ENCODE measurements at places on chromosomes 2 and 18. TPM values are rescaled to one million over a fixed set of nuclear protein-coding genes. Genes with fewer than 3 reads are reported as not detected.

Gene ACVR1C
- 0.05 TPM for total RNA-seq

Gene WDR43
- total RNA-seq: 151 TPM

Gene ECEL1
- not detected for total RNA-seq

Gene CYTIP
- total RNA-seq: not detected

Gene ANKRD36C
- total RNA-seq: 22.7 TPM

Gene HOXD12
- 0.60 TPM for total RNA-seq

Gene REEP1
- total RNA-seq: 1.4 TPM

Gene DLX1
- total RNA-seq: 10.2 TPM

Gene SPC25
- 9.7 TPM for total RNA-seq
